ENCODE measurements at places on chromosomes 11 and 22. TPM values are rescaled to one million over a fixed set of nuclear protein-coding genes. Genes with fewer than 3 reads are reported as not detected.

DNA sequence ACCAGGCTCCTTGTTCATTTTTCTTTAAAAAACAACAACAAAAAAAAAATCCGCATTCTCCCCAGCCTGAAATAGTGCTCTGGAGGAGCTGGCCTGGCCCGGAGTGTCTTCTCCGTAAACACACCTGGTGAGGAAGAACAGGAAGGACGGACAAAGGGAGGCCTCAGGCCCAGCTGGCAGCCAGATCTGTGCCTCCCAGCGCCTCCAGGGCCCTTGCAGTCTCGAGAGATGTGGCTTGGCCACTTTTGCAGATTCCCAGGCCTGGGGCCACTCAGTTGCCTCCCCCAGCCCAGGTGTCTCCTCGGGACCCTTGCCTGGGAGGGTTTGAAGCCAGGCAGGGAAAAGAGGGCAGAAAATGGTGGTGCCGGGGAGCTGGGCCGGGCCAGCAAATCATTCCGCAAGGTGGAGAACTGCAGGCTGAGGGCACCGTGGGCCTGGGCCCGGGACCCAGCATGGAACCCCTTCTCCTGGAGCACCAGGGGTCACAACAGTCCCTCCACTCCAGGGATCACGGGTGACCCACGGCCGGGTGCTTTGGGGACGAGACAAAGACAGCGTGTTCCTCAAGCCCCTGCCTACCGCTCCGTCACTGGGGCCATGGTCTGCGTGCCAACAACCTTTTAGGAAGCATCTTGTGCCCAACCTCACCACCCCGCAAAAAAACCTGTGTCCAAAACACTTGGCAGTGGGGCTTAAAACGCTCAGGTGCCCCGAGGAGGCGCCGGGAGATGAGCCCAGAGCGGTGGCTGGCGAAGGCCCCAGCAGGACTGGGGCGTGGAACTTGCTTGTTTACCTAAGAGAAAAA, 67.1 kb upstream of the WNT7B start:
- no peak for DNase-seq

PEX26 gene
- 48.1 TPM for total RNA-seq

DNA sequence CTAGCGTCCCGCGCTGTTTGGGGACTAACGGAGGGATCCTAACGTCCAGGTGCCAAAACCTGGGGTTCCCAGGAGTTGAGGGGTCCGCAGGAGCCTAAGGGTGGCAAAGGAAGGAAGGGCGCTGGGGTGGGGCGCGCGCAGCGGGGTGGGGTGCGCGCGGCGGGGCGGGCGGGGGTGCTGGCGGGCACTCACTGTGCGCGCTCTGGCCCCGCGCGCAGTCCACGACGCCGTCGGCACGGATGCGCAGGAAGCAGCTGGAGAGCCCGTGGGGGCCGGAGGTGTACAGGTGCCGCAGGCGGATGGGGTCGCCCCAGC, 412 bp downstream of the FGF19 start:
- no peak for DNase-seq

DNA sequence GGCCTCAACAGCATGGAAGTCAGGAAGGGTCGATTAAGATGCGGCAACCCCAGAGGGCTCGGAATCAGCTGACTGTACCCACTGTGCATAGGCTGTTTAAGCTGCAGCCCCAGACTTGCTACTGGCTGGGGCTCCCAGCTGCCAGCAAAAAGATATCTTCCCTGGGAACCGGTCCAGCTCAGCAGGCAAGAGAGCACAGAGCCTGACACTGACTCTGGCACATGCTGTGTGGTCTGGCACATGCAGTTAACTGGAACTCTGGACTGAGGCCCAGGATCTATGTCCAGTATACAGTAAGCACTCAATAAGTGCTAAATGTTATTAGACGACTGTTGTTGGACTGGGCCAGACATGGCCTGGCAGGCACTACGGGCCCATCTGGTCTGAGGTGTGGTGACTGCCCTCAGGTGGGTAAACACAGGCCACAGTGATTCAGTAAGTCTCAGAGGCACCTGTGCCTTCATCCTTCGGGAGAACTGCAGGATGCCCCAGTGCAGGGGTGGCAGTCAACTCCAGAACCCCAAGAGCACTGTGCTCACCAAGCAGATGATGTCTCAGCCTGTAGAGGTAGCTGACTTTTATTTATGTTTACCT, 87.6 kb downstream of the LARGE1 start:
- no peak for DNase-seq

C22orf31 gene
- total RNA-seq, result not detected

- DNase-seq, result no peak
Measured at GRCh38 chr11:33718440-33718839, 17.8 kb downstream of the CD59 start.

GRCh38 chr11:101582989-101583250, 887 bp downstream of the TRPC6 start:
- no peak for DNase-seq

DNA sequence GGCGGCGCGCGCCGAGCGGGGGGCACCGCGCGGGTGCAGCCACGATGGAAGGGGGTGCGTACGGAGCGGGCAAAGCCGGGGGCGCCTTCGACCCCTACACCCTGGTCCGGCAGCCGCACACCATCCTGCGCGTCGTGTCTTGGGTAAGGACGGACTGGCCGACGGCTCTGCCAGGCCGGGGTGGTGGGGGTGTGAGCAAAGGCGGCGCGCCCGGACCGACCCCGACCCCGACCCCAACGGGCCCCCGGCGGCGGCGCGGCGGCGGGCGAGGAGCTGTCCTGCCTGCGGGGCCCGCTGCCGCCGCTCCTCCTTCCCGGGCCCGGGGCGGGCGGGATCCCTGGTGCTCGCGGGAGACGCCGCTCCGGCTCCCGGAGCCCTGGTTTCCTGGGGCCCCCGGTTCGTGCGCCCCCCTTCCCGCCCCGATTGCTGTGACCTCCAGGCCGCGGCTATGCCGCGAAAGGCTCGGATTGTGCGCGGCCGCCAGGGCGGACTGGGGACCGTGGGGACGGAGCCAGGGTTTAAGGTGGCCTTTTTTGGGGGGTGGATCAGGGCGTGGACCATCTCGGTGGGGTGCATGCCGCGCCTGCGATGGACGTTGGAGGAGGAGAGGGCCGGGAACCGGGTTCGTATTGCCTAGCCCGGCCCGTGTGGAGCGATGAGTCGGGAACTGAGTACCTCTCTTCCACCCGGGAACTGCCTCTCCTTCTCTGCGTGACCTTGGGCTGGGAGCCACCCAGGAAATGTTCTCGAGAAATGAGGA, at the start of gene SYNGR1:
SYNGR1 (plus strand) TSS at position 25 of the 760 bp plus-strand sequence; CDS start at position 45, 20 bp downstream.
- DNase-seq, result peak; percentile 22

- DNase-seq, result no peak
Measured at GRCh38 chr11:128357073-128357472, 230.3 kb downstream of the ETS1 start.

GRCh38 chr11:106463154-106463553, 385.7 kb downstream of the AASDHPPT start:
- DNase-seq, result no peak

DNA sequence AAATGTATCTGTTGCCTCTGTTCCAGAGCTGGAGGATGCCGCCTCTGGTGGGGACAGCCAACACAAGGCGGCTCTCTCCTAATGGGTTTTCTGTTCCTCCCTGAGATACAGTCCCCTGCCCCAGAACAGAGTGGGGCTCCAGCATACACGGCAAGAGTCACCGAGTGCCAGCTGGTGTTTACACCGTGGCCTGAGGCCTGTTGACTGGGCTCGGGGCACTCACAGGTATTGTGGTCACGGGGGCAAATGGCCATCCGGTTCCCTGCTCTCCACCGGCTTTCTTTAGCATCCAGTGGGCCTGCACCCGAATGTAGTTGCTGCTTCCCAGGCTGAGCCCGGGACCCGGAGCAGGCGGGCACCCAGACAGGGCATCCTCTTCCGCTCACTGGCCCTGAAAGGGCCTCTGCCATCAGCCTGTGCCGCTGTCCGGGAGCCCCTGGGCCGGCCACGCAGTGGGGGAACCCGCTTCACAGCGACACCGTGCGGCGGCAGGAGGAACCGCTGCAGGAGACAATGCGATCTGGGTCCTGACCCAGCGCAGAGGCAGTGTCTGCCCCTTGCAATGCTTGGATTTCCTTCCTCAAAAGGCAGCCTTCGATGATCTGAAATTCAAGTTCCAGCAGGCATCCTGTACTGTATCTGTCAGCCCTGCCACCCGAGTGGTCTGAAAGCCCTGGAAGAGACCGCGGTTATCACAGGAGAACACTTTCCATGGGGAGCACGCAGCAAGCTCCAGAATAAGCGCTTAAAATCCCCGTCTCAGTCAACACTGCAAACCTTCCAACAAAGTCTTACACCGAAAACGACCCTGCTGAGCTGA, 859 bp upstream of the KRTAP5-5 start:
- DNase-seq, result peak; percentile 71

DNA sequence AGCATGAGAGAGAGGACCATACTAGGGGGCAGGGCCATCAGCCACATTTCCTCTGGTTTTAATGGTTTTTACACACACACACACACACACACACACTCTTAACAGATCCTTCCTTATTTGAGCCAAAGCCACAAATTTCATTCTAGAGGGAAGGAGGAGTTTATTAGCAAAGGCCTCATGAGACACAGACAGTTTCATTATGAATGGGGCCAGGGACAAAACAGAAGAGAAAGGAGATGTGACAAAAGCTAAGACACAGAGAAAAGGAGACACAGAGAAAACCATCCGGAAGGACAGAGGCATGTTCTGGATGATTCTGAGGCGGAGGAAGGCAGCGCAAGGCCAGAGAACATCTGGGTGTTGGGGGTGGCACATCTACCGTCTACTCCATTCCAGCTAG, 32.2 kb upstream of the ARFGAP3 start:
- no peak for DNase-seq

GRCh38 chr11:65958291-65958690, 3.2 kb upstream of the SART1 start:
- no peak for DNase-seq

GRCh38 chr11:116162086-116162885, 610.5 kb downstream of the BUD13 start:
- DNase-seq, result no peak

- DNase-seq, result peak; percentile 84
Measured at GRCh38 chr11:57792060-57792541, 30.5 kb downstream of the CTNND1 start.

MS4A3 gene
- not detected for total RNA-seq

- DNase-seq, result no peak
Measured at GRCh38 chr11:31995032-31995431, 95.8 kb upstream of the RCN1 start.

DNA sequence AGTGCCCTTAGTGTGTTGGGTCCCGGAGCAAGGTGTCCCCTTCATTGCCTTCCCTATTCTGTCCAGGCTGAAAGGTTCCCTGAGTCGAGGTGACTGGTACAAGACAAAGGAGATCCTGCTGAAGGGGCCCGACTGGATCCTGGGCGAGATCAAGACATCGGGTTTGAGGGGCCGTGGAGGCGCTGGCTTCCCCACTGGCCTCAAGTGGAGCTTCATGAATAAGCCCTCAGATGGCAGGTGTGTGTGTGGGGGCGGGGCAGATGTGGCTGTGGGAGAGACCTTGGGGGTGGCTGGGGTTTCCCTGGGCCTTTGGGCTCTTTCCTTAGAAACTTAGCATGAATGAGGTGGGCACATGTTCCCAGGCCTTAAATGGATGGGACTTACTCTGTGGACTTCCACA, 1.8 kb downstream of the NDUFV1 start:
- no peak for DNase-seq

GRCh38 chr22:23548501-23549197, 31.4 kb downstream of the IGLL1 start:
- DNase-seq, result no peak

DNA sequence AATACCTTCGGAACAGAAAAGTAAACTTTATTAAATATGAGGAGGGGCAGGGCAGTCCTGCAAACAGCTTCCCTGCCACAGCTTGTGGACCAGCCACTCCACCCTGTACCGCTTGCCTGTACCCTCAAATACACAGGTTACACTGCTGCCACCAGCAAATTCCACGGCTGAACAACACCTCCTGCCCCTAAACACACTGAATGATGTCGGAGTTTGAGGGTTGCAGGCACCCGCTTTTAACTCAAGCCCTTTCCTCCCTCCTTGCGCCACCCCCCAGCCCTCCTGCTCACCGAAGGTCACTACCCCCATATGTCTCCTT, 4.0 kb downstream of the VSIG2 start:
- DNase-seq, result no peak

MAPK8IP2 gene
- 0.60 TPM for total RNA-seq

DNA sequence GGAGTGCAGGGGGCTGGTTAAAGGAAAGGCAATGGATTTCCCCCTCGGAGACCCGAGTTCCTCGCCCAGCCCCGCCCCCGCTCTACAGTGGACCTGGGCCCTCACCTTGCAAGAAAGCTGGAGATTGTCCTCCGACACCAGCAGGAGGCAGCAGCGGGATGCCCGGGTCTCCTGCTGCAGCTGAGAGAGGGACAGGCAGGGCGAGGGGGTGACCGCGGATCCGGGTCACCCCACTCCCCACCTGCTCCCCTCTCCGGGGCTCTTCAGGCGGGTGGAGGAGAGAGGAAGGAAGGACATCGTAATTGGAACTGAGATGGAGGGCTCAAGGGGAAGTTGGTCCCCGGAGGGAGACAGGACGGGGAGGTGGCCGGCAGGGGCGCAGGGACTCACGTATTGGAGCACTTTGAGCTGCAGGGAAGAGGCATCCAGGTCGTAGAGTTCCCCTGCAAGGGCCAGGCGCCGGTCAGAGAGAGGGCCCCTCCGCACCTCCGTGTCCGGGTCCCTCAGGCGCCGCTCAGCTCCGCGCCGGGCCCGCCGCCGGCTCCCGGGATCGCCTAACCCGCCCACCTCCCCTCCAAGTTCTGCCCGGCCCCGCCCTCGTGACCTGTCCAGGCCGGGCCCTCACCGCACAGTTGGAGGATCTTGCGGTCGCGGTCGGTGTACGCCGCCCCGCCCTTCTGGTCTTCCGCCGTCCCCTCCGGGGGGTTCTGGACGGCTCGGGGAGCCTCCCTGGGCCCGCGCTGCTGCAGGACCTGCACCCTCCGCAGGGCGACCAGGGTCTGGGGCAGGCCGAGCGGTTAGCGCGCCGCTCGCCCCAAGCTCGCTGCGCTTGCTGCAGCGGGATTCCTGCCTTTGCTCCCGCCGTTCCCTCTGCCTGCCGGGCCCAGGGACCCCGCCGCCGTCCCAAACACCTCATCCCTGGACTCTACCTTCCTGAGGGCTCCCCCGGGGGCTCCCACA, 84.1 kb downstream of the PDE2A start:
- DNase-seq, result peak; percentile 62
